HuH-7 (cell line): ENCODE measurements at places on chromosomes 2 and 18.

GRCh38 chr2:128438091-128438490, 119.4 kb upstream of the HS6ST1 start:
- no peak for DNase-seq

DNA sequence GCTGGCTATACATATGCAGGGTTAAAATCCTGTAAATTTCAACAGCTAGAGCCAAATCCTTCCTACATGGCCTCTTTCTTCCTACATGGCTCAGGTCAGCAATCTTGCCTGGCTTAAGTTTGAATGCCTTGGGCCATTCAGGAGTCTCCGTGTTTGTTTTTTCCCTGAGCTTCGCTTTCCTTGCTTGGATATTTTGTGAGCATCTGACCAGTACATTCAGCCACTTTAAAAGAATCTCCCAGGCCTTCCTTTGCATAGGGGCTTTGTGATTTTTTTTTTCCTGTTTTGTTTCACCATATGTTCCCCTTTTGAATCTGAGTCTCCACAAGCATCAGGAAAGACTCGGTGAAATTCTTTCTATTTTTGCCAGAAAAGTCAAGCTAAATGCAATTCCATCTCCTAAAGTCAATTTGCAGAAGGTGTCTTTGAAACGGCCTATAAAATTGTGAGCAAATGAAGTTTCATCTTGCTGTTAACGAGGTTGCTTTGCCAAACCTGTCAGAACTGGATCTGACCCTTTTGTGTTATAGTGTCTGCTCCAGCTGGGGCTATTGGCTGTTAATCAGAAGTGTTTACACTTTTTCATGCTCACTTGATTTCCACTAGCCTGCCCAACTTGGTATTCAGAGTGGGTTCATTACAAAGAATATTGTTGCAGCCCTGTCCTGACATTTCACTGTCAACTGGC, 256.9 kb downstream of the DCC start:
- no peak for DNase-seq

DNA sequence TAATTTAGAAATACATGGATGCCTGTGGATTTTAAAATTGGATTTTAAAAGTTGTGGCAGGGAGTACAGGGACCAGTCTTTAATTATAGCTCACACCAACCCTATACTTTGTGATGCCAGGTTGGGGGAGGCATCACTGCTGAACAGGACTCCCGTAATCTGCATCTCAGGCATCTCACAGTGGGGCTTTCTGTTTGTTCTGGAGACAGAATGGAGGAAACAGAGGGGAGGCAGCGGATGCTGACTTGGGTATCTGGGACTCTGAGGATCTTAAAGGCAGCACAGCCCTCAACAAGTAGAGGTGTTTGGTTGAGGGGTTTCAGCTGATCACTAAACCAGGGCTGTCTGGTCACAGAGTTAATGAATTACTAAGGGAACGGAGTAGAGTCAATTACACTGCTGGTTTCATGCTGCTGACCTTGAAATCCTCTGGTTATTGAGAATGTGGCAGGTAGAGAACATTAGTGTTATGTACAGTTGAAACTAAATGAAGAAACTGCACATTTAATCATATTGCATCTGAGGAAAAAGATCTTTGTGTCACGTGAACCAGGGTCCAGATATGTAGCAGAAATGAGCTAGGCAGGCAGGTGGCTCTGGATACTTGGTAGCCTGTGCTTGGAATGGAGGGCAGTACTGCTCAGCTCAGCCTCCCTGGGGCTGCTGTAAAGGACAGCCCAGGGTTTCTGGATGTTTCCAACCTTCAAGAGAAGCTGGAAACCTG, 40.3 kb downstream of the FHOD3 start:
- peak; percentile 22 for DNase-seq

DNA sequence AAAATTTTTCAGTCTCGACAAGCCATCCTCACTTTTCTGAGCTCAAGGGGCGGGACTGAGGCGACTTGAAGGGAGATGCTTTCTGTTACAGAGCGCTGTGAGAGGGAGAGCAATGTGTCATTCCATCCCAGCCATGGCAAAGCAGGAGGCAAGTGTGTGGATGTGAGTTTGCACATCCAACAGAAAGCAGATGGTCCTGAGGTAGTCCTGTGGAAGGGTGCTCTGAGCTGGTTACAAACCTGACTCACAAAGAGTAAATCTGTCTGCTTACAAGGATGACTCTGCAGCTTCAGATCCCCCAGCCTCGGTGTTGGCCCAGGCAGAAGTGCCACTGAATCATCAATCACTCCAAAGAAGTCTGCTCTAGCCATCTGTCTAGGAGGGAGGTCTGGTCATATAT, 482.0 kb upstream of the DCC start:
- no peak for DNase-seq

DNA sequence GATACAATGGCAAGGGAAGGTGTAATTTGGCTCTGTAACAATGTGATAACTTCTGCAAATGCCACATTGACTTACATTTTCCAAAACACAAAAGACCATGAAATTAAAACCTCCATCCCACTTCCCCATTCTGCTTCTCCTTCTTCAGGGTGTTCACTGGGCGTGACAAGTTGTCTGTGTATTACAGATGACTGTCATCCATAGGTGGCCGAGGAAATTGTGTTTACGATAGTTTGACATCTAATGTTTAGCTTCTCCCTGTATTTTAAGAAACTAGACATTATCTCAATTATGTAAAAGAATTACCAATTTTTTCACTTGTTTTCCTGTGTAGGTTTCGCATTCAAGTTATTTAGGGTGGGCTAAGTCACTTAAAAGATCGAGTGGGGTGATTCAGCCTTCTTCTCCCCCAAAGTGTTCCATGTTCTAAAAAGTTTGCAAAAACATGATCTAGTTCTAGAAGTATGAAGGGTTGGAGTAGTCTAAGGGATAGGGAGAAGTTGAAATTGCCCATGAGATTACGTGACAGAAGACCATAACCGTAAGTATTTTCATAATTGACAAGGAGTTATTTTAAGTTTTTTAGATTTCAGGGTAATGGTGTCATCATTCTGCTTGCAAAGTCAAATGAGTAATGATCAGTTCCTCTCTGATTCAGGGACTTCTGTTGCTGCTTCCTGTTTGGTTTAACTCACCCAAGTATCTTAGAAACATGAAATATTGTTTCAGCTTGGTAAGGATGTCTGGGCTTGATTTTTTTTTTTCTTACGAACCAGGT, 25.2 kb upstream of the CYTIP start:
- no peak for DNase-seq

DNA sequence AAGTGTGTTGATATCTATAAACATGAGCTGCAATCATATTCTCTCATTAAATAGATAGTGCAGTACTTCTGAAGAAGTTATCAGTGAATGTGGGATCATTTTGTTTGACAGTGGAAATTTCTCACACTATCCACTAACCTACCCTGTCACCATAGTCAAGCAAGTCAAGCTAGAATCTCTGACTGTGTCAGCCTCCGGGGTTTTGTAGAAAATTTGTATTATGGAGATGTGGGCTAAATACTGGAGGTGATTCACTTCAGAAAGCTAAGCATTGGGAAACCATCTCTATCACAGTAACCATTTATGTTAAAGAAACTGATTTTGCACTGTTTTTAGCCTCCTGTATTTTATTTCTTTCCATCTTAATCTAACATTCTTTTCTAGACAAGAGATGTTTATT, 126.6 kb upstream of the CREB1 start:
- DNase-seq, result no peak

GRCh38 chr18:32760391-32760790, 12.4 kb downstream of the KLHL14 start:
- DNase-seq, result no peak

- no peak for DNase-seq
These were observed 13.3 kb downstream of the AGXT start for GRCh38 chr2:240881913-240882312.

- DNase-seq, result no peak
These were observed 105.5 kb downstream of the COLEC12 start for GRCh38 chr18:394987-395362.

- DNase-seq, result no peak
These were observed 597.1 kb upstream of the CHAC2 start for GRCh38 chr2:53170466-53170865.

DNA sequence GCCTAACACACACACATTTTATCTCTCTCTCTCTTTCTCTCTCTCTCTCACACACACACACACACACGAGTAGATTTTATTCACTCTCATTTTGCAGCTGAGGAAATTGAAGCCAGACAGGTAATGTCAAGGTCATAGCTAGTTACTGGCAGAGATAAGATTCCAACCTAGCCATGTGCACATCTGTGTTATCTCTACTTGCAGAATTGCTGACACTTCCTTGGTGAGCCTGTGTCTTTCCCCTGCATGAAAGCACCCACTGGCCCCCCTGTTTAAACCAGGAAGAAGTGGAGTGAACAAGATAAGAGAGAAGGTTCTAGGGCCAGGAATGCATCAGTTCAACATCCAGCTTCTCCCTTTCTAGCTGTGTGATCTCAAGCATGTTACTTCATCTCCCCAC, 423.7 kb downstream of the TXNL1 start:
- no peak for DNase-seq

- peak; percentile 22 for DNase-seq
These were observed 145.6 kb downstream of the FAM161A start for GRCh38 chr2:61707984-61708852.

DNA sequence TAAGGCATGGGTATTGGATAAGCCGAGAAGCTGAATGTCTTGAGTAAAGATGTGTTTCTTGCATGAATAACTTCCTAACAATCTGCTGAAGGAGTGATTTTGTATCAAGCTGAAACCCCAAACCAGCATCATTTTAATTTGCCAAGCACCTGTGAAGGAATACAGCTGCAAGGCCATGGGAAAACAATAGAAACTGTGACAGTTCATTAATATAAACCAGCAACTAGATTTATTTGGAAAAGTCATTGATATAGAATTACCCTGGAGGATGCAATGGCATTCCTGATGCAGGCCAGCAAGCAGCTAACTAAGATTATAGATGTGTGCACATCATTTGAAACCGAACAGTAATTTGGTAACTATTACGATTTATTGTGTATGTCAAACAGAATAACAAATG, 155.7 kb upstream of the TCF4 start:
- DNase-seq, result no peak

GRCh38 chr2:23452853-23453420, 68.0 kb downstream of the KLHL29 start:
- DNase-seq, result no peak

DNA sequence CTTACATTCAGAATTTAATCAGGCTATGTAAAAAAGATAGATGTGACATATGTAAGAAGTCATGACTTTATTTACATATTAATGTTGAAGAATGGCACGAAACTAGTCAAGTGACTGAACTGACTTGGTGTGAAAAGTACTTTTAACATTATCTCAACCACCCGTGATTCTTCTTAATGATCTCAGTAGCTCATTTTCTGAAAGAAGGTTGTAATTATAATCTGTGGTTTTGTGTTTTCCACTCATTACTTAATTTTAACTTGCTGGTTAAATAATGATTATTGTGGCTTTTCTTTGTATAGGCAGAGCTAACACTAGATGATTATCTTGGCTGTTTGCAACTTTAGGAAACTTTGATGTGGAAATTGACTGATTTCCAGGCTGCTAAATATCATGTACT, 18.5 kb downstream of the KCNJ13 start:
- DNase-seq, result no peak

DNA sequence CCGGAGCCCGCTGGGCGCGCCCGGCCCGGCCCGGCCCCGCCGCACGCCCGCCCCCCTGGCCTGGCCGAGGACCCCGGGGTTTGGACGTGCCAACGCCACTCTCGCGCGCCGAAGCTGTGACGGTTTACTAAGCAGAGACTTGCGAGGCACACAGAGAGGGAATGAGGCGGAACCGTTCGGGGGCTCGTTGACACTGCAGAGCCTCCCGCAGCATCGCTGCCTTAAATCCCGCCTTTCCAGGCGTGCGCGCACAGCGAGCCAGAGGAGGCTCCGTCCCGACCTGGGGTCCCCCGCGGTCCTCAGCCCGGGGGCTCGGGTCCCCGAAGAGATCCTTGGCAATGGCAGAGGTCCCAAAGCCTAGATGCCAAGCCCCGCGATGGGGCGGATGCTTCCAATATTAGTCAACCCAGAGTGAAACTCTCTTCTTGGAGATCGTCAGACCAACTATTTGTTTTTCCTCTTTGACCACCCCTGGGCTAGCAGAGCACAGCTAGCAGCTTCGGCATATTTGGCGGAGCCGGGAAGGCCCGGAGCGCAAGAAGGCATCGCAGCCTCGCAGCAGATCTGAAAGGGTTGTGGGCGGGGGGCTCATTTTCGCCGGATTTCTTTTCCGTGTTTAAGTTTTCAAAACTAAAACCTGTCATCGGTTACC, at the start of gene ZNF385B:
Gene ZNF385B (minus strand): TSS at position 197 of the 652 bp plus-strand sequence.
- peak; percentile 21 for DNase-seq

GRCh38 chr2:235669983-235670962, 176.4 kb downstream of the AGAP1 start:
- peak; percentile 74 for DNase-seq

DNA sequence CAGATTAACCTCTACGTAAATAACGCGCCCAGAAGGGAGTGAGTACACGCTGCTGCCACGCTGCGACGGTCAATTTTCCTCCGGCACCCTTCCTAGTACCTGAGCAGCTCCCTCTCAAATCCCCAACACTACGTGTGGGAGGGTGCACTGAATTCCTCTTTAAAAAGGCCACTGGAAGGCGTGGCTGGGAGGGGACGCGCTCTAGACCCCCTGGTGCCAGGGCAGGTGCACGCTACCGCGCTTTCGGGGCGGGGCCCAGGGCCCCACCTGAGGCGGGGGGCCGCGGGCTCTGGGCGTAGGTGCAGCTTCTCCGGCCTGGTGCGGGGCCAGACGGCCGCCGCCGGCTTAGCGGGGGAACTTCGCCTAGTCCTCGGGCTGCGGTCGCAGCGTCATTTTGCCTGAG, 668 bp upstream of the ANKRD12 start:
- peak; percentile 48 for DNase-seq
